ENCODE measurements at places on chromosomes 5 and 9.

DNA sequence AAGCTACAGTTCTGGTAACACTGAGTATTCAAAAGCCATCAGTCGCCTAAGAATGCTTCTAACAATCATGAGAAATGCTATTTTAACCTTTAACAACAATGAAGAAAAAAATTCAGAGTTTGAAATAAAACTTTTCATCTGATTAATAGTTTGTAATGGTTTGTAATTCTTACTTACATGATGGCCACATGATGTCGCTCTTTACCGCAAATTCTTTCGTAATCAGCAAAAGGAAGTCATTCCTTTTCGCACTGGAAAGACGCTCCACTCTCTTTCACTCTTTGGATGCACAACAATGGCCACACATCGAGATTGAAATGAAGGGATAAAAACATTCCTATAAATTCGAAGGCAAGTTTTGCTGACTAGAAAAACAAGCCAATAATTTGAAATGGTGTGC lies at the start of gene PCDHA7:
Gene PCDHA7, plus strand, starts transcription at position 277 of the 400 bp plus-strand sequence. Its CDS starts 115 bp downstream, at position 392.
- peak; percentile 40 for DNase-seq

DNA sequence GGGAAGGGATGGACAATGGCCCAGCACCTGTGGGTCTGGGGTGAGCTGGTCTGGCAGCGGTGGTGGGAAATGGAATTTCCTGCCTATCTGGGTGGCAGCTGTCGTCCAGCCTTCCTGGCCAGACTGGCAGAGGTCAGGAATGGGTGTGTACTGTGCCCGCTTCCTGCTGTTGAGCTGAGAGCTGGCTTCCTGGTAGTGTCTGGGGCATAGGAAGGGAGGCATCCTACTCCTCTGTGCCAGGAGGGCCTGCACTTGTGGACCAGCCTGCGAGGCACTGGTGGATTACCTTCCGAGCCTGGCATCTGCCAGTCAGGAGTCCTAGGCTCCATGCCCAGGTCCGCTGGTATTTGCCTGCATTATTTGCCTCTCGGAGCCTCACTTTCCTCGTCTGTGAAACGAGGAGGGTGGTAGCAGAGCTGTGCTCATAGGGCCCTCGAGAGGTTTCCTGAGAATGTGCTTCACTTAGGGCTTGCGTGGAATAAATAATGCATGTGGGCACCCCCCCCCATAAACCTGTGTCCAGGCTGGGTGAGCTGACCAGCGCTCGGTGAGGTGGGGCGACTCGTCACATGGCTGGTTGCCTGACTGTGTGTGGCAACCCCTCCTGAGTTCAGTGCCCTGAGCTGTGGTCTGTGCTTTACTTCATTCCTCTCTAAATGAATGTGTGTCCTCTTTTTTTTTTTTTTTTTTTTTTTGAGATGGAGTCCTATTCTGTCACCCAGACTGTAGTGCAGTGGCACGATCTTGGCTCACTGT lies 47.7 kb downstream of the HMCN2 start:
- DNase-seq: no peak

GRCh38 chr5:53418409-53418808 lies 62.0 kb upstream of the FST start:
- DNase-seq: no peak

DNA sequence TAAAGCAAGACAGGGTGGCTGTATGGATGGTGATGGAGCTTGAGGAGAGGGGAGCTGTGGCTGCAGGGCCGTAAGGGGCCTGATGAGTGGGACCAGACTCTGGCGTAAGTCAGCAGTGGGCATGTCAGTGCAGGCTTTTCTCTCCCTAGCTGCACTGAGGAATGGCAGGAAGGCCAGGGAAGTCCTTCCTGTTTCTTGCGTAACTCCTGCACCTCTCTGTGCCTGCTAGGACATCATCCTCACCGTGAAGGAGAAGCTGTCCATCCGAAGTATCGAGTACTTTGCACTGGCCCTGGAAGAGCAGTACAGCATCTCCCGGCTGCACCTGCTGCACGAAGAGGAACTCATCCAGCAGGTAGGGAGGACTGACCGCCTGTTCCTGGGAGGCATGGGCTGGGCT lies 24.1 kb upstream of the TRMT10B start:
- no peak for DNase-seq

DNA sequence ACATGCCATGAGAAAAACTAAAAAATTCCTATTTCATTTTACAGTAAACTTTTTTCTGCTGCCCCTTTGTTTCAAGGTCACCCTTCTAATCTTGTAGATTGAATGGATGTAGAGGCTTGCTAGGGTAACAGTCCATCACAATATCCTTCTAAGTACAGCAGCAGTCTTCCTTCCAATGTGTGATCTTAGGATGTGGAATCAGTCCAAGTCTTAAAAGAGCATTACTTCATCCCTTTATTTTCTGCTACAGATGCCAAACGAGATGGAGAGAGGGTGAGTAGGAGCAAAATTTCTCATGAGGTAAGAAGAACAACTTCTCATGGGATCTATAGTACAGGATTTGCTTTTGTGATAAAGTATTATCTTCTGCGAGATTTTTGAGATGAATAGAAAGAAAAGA lies 704 bp upstream of the IL33 start:
- DNase-seq: no peak

DNA sequence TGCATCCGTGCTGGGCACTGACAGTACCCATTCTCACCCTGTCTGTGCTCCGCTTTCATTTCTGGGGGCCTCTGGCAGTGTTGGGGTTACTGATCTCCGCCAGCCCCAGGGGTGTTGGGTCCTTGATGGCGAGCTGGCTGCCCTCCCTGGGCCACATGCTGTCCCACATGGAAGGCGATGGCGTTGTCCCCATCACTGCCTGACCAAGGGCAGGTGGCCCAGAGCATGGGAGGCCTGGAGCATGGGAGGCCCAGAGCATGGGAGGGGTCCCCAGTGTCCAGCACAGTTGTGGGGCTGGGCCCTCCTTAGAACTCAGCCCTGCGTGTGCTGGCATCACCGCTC lies 50.9 kb downstream of the RXRA start:
- DNase-seq: no peak
